ENCODE measurements at places on chromosomes 11 and 22.
A peak's percentile ranks its signal among the peaks of the same experiment; 100 is the strongest.

GRCh38 chr11:75536786-75537641 lies 11.3 kb upstream of the GDPD5 start:
- DNase-seq = peak; percentile 45

DNA sequence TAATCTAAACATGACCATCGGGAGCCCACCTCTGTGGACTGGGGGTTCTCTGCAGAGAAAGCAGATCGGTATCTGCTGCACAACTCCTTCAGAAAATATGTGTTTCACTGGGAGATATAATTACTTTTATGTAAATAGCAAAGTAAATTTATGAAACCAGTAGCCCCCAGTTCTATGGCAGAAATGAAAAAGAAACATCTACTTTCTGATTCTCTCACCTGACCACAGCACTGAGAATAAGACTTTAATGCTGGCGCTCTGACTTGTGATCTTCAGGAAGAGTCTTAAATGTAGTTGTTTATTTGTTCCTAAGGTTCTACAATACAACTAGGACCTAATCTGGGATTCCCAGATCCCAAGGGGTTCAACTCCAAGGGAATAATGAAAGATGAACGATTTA lies 518.0 kb downstream of the DLG2 start:
- DNase-seq = no peak

GRCh38 chr22:30778261-30778660 lies 83.6 kb downstream of the OSBP2 start:
- no peak for DNase-seq

DNA sequence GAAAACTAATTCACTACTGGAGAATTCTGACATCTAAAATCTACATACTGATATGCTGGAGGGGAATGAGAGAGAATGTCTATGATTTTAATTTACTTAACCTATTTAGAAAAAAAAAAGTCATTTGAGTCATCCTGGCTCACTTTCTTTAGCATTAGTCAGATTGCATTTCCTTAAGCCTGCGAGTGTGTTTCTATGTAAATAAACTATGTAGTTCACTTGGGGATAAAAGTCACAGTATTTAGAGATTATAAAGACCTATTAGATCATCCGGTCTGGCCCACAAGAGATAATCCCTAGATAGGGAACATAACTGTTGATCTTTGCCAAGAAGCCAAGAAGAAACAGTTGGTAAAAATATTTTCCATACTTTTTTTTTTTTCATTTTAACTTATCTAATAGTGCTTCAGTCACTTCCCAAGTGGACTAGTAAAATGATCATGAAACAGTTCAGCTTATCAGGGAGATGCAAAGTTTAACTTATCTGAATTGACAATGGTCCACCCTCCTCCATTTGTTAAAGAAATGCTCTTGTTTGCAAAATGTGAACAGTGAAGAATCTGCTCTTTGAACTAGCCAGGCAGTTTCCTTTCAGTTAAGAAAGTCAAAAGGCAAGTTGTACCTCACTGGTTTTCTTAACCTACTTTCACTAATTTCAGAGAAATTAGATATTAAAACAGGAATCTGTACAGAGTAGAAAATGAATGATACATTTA lies 21.2 kb upstream of the BLID start:
- DNase-seq = no peak

- no peak for DNase-seq
Measured at GRCh38 chr22:50524676-50525103, 708 bp downstream of the SCO2 start.

- no peak for DNase-seq
Measured at GRCh38 chr11:65661599-65662246, 993 bp downstream of the RELA start.

DNA sequence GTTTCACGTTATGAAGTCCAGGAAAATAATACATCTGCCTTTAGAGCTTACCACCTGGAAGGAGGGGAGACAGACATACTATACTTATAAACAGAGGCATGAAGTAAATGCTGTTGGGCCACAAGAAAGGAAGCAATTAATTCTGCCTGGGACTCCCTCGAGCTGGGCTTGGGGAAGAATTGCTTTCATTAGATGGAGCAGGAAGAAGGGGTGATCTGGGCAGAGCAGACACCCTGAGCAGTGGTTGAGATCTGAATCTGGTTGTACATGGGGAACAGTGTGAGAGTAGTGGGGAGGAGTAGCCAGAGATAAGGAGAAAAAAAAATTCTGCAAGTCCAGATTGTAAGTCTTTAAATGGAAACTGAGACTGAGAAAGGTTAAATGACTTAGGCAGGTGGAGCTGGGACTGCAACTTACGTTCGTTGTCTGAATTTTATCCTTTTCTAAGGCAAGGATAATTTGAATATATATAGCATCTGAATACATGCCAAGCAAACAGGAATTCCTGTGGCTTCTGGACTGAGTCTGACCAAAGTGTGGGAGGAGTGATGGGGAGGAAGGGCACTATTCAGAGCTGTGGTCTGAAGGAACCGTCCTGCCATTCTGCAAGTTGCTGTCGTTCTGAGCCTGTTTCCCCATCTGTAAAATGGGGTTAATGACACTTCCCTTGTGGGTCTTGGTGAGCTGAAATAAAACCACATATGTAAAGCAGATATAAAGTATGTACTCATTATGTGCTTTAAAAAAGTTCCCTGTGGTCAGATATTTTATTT lies 7.9 kb downstream of the NCAM1 start:
- no peak for DNase-seq

DNA sequence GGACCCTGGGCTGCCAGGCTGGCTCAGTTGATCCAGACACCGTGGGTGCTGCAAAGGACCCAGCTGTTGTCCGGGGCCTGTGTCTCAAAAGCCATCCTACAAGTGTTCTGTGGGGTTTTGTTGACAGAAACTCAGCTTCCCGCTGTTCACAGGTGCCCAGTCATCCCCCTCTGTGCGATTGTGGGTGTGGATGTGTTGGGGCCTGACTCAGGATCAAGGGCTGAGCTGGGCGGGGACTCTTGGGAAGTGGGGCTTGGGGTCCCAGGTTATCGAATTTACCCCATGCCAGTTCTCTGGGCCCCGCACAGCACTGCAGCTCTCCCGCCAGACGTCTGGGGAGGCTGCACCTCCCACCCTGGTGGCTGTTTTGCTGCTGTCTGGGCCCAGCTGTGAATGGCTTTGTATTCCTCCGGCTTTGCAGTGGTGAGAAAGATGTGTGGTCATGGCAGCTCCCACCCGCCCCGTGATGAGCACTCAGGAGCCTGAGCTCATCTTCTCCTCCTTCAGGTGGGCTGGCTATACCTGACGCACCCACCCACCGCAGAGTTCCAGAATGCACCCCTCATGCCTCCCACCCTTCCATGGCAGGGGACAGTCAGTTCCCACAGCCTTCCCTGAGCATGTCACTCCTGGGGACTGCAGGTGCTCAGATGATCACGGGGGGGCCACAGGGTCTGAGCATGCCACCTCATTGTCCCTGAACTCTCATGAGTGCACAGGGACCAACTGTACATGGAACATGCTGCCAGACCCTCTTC lies 3.6 kb upstream of the AP2A2 start:
- no peak for DNase-seq

DNA sequence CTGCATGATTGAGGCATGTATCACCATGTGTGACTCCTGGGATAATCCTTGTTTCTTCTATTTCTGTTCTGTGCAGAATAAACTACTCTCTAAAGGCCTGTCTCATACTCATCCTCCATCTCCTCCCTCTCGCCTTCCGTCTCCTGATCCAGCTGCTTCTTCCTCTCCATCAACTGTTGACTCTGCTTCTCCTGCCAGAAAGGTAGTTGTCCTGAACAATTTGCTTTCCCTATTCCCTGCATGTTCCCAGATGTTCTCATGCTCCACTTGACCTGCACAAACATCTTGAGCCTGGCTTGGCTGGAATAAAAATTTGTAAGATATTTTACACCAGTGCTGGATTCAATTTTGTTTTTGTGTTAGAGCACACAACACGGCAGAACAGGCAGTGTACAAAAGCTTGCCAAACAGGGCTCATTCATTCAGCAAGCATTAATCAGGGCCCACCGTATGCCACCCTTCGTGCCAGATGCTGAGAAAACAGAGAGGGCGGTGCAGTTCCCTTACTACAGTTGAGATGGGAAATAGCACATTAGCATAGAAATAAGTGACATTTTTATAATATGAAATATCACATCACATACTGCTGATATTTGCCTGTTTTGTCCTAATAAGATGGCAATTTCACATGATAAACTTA lies 133.3 kb upstream of the PARVA start:
- no peak for DNase-seq

Data from HL-60 (cell line).